ENCODE measurements at places on chromosomes 2 and 18. TPM values are rescaled to one million over a fixed set of nuclear protein-coding genes. Genes with fewer than 3 reads are reported as not detected.

Gene IGFBP2
- total RNA-seq = 446 TPM

Gene CD8B
- total RNA-seq = 4.3 TPM

Gene CPLX4
- not detected for total RNA-seq

Gene TBR1
- total RNA-seq = not detected

Gene DLGAP1
- total RNA-seq = 1.4 TPM

Gene CXCR1
- not detected for total RNA-seq

Gene BIN1
- 57.0 TPM for total RNA-seq

Gene TNFRSF11A
- 1.2 TPM for total RNA-seq

GRCh38 chr2:205778356-205778755, 96.1 kb downstream of the NRP2 start:
- no peaks in the 10 kb centered on the region for H3K27me3 ChIP-seq
- peak overlapping the region; percentile 80 for H3K27ac ChIP-seq
- no peak overlapping the region for H3K4me3 ChIP-seq
- no peak for DNase-seq
- no peaks in the 10 kb centered on the region for H3K4me1 ChIP-seq

- H3K4me3 ChIP-seq = no peak overlapping the region
- H3K4me1 ChIP-seq = peaks cover 15% of the 10 kb centered on the region
- H3K36me3 ChIP-seq = no peaks in the 10 kb centered on the region
- H3K27ac ChIP-seq = no peak overlapping the region
- DNase-seq = no peak
- peaks cover 3% of the 10 kb centered on the region for H3K27me3 ChIP-seq
Measured at GRCh38 chr18:34495506-34495905, 214.6 kb upstream of the DTNA start.

GRCh38 chr2:237600205-237600846, 9.8 kb upstream of the RAB17 start:
- peak overlapping the region; percentile 85 for H3K27ac ChIP-seq
- peaks cover 35% of the 10 kb centered on the region for H3K4me1 ChIP-seq
- peak overlapping the region; percentile 39 for H3K4me3 ChIP-seq

- no peaks in the 10 kb centered on the region for H3K36me3 ChIP-seq
- H3K4me3 ChIP-seq = no peak overlapping the region
- H3K4me1 ChIP-seq = no peaks in the 10 kb centered on the region
- H3K27ac ChIP-seq = no peak overlapping the region
- no peak for DNase-seq
Measured at GRCh38 chr2:75076088-75076487, 117.6 kb downstream of the POLE4 start.

- H3K4me1 ChIP-seq = no peaks in the 10 kb centered on the region
- peaks cover 6% of the 10 kb centered on the region for H3K27me3 ChIP-seq
- H3K36me3 ChIP-seq = no peaks in the 10 kb centered on the region
- H3K4me3 ChIP-seq = no peak overlapping the region
- DNase-seq = no peak
- H3K27ac ChIP-seq = no peak overlapping the region
Measured at GRCh38 chr2:122029945-122030344, 274.5 kb downstream of the TSN start.

DNA sequence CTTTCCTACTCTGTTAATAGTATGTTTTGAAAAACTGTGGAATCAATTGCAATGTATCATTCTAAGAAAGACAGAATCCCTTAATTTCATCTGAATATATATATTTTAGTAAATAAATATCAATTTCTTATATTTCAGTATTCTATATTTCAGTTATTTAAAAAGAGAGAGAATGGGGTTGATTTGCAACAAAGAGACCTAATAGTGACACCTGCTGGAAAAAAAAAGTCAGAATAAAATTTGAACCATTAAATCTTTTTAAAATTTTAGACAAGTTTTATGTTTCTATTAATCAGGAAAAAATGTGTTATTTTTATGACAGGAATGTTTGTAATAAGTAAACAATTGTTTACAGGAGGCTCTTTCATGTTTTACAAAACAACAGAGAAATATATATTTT, 20.7 kb upstream of the CCNT2 start:
- H3K27me3 ChIP-seq = no peaks in the 10 kb centered on the region
- no peaks in the 10 kb centered on the region for H3K4me1 ChIP-seq
- H3K36me3 ChIP-seq = no peaks in the 10 kb centered on the region
- no peak overlapping the region for H3K4me3 ChIP-seq

- DNase-seq = no peak
- H3K4me1 ChIP-seq = no peaks in the 10 kb centered on the region
- H3K4me3 ChIP-seq = no peak overlapping the region
- H3K27ac ChIP-seq = no peak overlapping the region
- H3K36me3 ChIP-seq = no peaks in the 10 kb centered on the region
Measured at GRCh38 chr2:161733025-161733424, 108.8 kb downstream of the SLC4A10 start.

DNA sequence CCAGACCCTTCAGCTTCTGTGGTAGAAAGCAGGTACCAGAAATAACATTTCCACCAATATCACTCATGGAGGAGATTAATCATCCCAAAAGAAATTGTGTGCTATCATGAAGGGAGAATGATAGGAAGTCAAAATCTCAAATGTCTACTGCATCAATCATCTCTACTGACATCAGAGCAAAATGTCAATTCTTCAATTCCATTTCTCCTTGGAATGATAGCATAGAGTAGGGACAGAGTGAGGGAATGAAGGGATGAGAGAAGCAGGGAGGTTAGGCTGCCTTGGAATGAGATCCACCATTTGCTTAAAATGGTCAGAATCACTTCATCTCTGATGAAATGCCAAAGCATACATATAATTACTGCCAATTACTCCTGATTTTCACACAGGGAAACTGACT, 371.8 kb upstream of the ACVR2A start:
- no peak for DNase-seq
- no peak overlapping the region for H3K4me3 ChIP-seq
- no peaks in the 10 kb centered on the region for H3K36me3 ChIP-seq
- H3K4me1 ChIP-seq = no peaks in the 10 kb centered on the region
- H3K27me3 ChIP-seq = no peaks in the 10 kb centered on the region

GRCh38 chr2:29073933-29074332, 390 bp downstream of the PCARE start:
- no peak for DNase-seq
- H3K36me3 ChIP-seq = no peaks in the 10 kb centered on the region
- no peaks in the 10 kb centered on the region for H3K27me3 ChIP-seq
- no peak overlapping the region for H3K27ac ChIP-seq
- no peaks in the 10 kb centered on the region for H3K4me1 ChIP-seq

DNA sequence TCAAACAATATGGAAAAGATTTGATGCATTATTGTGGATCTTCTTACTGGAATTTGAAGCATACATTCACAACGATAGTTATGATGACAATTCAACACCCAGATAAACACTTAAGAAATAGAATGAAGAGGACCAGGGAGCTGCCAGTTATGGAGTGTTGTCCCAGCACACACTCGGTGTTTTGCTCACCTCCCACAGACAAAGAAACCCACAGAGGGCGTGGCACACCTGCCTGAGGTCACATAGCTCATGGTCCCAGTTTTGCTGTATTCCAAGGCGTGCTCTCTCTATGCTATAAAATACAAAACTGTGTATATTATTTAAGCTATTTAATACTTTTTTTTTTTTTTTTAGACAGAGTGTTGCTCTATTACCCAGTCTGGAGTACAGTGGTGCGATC, 31.1 kb downstream of the EFR3B start:
- no peaks in the 10 kb centered on the region for H3K36me3 ChIP-seq
- no peak overlapping the region for H3K27ac ChIP-seq
- DNase-seq = no peak
- H3K4me1 ChIP-seq = peaks cover 4% of the 10 kb centered on the region
- H3K4me3 ChIP-seq = no peak overlapping the region
- H3K27me3 ChIP-seq = no peaks in the 10 kb centered on the region

DNA sequence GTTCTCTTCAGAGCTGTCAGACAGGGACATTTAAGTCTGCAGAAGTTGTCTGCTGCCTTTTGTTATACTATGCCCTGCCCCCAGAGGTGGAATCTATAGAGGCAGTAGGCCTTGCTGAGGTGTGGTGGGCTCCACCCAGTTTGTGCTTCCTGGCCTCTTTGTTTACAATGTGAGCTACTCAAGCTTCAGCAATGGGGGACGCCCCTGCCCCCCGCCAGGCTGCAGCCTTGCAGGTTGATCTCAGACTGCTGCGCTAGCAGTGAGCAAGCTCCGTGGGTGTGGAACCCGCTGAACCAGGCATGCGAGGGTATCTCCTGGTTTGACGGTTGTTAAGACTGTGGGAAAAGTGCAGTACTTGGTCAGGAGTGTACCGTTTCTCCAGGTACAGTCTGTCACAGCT, 24.0 kb upstream of the PAIP2B start:
- no peak for DNase-seq
- H3K27me3 ChIP-seq = no peaks in the 10 kb centered on the region
- H3K4me1 ChIP-seq = no peaks in the 10 kb centered on the region

DNA sequence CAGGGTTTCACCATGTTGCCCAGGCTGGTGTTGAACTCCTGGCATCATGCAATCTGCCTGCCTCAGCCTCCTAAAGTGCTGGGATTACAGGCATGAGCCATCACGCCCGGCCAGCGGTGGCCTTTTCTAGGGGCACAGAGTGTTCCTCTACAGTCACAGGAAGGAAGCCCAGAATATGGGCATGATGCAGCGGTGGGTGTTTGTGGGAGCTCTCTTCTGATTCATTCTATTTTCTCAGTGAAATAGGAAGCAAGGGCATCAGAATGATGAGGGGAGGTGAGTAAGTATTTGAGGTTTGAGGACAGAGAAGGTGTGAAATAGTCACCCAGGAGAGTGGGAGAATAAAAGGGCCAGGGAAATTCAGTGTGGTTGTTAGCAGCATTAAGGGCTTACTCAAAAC, 70.3 kb upstream of the PSME4 start:
- H3K36me3 ChIP-seq = no peaks in the 10 kb centered on the region
- H3K27ac ChIP-seq = no peak overlapping the region
- peaks cover 17% of the 10 kb centered on the region for H3K4me1 ChIP-seq
- no peak overlapping the region for H3K4me3 ChIP-seq
- H3K27me3 ChIP-seq = no peaks in the 10 kb centered on the region

GRCh38 chr2:166350525-166350924, 25.2 kb downstream of the SCN9A start:
- no peaks in the 10 kb centered on the region for H3K4me1 ChIP-seq
- H3K36me3 ChIP-seq = no peaks in the 10 kb centered on the region
- no peak overlapping the region for H3K27ac ChIP-seq

- no peaks in the 10 kb centered on the region for H3K36me3 ChIP-seq
- peaks cover 7% of the 10 kb centered on the region for H3K4me1 ChIP-seq
- H3K4me3 ChIP-seq = no peak overlapping the region
- DNase-seq = no peak
- H3K27ac ChIP-seq = no peak overlapping the region
Measured at GRCh38 chr2:25711675-25712354, 38.4 kb upstream of the DTNB start.

GRCh38 chr2:2229626-2230432, 101.2 kb downstream of the MYT1L start:
- DNase-seq = no peak
- no peaks in the 10 kb centered on the region for H3K27me3 ChIP-seq
- no peak overlapping the region for H3K27ac ChIP-seq
- H3K36me3 ChIP-seq = no peaks in the 10 kb centered on the region
- H3K4me3 ChIP-seq = no peak overlapping the region
- no peaks in the 10 kb centered on the region for H3K4me1 ChIP-seq

DNA sequence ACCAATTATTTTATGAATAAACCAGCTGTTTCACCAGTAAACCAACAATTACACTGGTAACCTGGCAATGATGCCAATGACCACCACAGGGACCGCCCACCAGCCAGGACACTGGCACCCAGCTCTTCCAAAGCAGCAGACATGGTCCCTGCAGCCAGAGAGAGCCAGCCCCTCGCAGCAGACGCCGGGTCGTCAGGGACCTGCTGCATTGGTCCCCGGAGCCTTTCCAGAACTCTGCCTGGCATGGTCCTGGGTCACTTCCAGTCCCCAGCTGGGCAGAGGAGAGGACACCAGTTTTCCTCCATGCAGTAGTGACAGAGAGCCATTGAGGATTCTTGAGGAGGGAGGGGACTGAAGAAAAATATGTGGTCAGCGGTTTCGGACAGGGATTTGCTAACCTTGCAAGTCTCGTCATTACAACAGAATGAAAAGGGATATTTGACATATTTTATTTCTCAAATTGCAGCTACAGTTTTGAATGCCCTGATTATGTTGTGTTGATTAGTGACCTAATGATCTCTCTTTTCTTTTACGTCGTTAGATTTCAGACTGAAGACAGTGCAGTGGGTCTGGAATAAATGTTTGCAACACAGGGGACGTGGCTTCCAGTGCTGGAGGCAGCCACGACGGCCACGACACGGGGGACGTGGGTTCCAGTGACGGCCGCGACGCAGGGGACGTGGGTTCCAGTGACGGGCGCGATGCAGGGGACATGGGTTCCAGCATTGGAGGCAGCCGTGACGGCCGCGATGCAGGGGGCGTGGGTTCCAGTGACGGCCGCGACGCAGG, 154.5 kb downstream of the TPO start:
- peaks cover 8% of the 10 kb centered on the region for H3K4me1 ChIP-seq
- no peaks in the 10 kb centered on the region for H3K27me3 ChIP-seq
- H3K36me3 ChIP-seq = no peaks in the 10 kb centered on the region
- no peak overlapping the region for H3K27ac ChIP-seq
- no peak overlapping the region for H3K4me3 ChIP-seq
- DNase-seq = no peak

DNA sequence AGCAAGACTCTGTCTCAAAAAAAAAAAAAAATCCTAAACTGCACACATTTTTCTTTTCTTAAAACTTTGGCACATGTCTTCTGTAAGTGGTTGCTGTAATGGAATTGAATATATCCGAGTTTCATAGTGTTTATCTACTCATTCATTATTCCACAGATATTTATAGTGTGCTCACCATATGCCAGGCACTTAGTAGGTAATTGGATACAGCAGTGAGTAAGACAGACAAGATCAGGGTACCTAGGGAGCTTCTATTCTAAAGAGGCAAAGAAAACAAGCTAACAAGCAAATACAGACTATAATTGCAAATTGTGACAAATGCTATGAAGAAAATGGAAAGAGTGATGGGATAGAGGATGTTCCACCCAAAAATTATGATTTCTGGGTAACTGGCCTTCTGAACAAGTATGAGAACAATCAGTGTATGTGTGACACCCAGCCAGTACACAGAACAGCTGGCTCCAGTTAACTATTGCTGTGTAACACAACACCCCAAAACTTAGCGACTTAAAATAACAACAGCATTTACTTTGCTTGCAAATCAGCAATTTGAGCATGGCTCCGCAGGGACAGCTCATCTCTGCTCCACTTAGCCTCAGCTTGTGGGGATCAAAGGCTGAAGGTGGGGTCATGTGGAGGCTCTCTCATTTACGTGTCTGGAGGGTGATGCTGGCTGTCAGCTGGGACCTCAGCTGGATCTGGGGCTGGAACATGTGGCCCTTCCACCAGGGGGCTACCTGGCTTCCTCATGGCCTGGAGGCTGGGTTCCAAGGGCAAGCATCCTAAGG, 224.9 kb downstream of the INSIG2 start:
- H3K27ac ChIP-seq = no peak overlapping the region
- H3K4me1 ChIP-seq = peaks cover 16% of the 10 kb centered on the region
- peaks cover 53% of the 10 kb centered on the region for H3K27me3 ChIP-seq
- no peaks in the 10 kb centered on the region for H3K36me3 ChIP-seq

DNA sequence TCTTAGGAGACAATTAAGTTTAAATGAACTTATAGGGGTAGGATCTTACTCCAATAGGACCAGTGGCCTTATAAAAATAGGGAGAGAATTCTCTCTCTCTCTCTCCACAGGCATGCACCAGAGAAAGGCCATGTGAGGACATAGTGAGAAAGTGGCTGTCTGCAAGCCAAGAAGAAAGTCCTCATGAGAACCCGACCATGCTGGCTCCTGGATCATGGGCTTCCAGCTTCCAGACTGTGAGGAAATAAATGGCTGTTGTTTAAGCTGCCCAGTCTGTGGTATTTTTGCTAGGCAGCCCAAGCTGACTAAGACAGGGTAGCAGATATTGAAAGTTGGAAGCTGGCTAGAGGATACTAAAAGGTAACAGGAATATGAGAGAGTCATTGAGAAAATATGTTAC, 454.0 kb downstream of the NBAS start:
- no peaks in the 10 kb centered on the region for H3K36me3 ChIP-seq
- no peak overlapping the region for H3K4me3 ChIP-seq
- no peaks in the 10 kb centered on the region for H3K27me3 ChIP-seq
- peak; percentile 88 for DNase-seq
- no peak overlapping the region for H3K27ac ChIP-seq
- peaks cover 14% of the 10 kb centered on the region for H3K4me1 ChIP-seq

Data from esophagus muscularis mucosa (tissue), 4 donors.